Epithelial cell of prostate (primary cell): ENCODE measurements at places on chromosomes 2 and 18.

DNA sequence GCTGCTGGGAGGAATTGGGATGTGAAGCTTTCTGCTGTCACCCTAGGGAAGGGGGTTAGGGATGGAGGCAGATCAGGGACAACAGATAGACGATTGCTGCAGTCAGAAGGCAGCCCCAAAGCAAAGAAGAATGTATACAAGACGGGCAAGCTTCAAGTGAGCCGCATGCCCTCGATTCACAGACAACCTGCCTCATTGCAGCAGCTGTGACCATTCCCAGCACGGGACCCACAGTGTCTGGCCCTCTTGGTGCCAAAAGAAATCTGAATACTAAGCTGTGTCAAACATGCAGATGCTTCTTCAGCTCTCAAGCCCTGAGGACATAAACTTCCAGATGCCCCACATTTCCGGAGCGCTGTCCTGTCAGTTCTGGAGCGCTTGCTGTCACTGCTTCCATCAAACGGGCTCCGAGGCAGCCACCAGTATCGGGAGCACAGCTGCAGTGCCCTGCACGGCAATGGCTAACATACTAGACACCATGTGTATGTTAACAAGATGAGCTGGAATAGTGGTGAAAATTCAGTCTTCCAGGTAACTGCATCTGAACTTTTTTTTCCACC, 33.8 kb downstream of the PRELID3A start:
- no peak for DNase-seq

GRCh38 chr2:120963997-120964705, 228.5 kb downstream of the GLI2 start:
- DNase-seq: no peak

GRCh38 chr2:236015171-236015570, 153.0 kb downstream of the GBX2 start:
- DNase-seq: no peak

DNA sequence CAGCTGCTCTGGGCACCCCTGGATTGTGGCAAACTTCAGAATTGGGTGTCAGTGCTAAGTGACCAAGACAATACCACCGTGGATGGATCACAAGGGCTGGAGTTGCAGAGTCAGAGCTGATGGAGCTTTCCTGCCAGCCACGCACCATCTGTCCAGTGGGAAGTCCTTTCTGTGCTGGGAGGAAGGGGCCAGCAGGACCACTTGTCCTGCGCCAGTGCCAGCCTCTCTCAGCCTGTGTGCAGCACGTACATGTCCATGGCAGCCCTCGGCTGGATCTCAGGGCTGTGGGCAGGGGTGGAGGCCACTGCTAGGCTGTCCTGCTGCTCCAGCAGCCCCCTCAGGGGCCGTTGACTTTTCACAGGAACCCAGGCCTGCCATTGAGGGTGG, 33.3 kb downstream of the RAB31 start:
- no peak for DNase-seq

GRCh38 chr2:214293593-214293992, 117.3 kb upstream of the VWC2L start:
- no peak for DNase-seq

DNA sequence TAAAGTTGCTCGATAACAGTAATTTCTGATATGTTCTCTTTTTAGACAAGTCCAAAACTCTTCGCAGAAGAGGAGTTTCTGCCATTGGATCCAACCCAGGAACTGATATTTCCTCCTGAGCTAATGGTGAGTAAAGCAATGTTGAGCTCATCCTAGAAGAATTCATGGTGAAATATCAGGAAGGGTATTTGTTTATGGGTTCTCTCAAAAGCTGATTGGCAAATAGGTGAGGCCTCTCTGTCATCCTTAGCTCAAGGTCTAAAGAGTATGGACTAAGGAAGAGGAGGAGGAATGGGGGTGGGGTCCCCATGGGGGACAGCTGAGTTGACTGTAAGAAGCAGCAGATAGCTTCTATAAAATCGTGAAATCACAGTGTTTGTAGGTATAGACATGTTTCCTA, 18.2 kb downstream of the AOX1 start:
- peak; percentile 39 for DNase-seq

GRCh38 chr2:96103761-96104486, 12.4 kb downstream of the ADRA2B start:
- no peak for DNase-seq

GRCh38 chr2:216560838-216561270, 62.2 kb downstream of the RPL37A start:
- DNase-seq: no peak

- DNase-seq: no peak
Measured at GRCh38 chr18:10314066-10314465, 140.4 kb upstream of the APCDD1 start.

- DNase-seq: no peak
Measured at GRCh38 chr2:227234429-227234828, 70.0 kb downstream of the COL4A3 start.

DNA sequence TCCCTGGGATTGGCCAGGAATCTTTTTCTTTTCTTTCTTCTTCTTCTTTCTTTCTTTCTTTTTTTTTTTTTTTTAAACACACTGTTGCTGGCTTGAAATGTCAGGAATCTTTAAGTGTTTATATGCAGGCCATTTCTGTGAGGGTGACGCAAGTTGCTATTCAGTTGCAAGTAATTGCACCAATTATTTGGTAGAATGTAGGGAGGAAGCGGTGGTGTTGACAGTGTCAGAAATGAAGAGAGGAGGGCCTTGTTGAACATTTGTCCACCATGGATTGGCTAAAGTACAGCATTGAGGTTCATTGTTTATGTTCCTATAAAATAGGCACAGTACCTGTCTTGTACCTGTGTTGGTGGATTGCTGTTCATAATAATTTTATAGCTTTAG, 6.5 kb downstream of the RPIA start:
- DNase-seq: no peak

GRCh38 chr2:134161170-134161547, 92.7 kb upstream of the MGAT5 start:
- no peak for DNase-seq

GRCh38 chr2:16014041-16014787, 73.9 kb downstream of the MYCN start:
- no peak for DNase-seq

- DNase-seq: no peak
Measured at GRCh38 chr2:43344868-43345373, 118.5 kb upstream of the ZFP36L2 start.
